ENCODE measurements at places on chromosomes 4 and X. TPM values are rescaled to one million over a fixed set of nuclear protein-coding genes. Genes with fewer than 3 reads are reported as not detected.

The PPARGC1A gene
- not detected for total RNA-seq

The POU4F2 gene
- not detected for total RNA-seq

The CLNK gene
- total RNA-seq: not detected

The CXCL6 gene
- total RNA-seq: 0.47 TPM

The CT45A5 gene
- not detected for total RNA-seq

The PNCK gene
- total RNA-seq: 0.47 TPM

The SORCS2 gene
- total RNA-seq: 0.23 TPM

The ARSJ gene
- 22.5 TPM for total RNA-seq

The GPRASP2 gene
- total RNA-seq: 13.7 TPM

The PPA2 gene
- 49.8 TPM for total RNA-seq

The HELT gene
- not detected for total RNA-seq

The PAGE2B gene
- total RNA-seq: not detected

The NOP14 gene
- 17.2 TPM for total RNA-seq

The GUCY1B1 gene
- total RNA-seq: 0.38 TPM

The MID1 gene
- total RNA-seq: 21.2 TPM

The NOX1 gene
- not detected for total RNA-seq

The CXCL10 gene
- total RNA-seq: not detected

The ZBTB33 gene
- 9.5 TPM for total RNA-seq

The WDFY3 gene
- total RNA-seq: 38.3 TPM

The SLC49A3 gene
- total RNA-seq: 1.1 TPM

The NALF2 gene
- not detected for total RNA-seq

The EPHA5 gene
- total RNA-seq: 15.1 TPM

The PCDH18 gene
- 33.4 TPM for total RNA-seq

The HAND2 gene
- total RNA-seq: 9.1 TPM

The XG gene
- 10.7 TPM for total RNA-seq

The GCNA gene
- 1.5 TPM for total RNA-seq

The MTCP1 gene
- total RNA-seq: 15.2 TPM

The EXOC1L gene
- total RNA-seq: not detected

The FAM47E gene
- total RNA-seq: 1.9 TPM

The DKK2 gene
- total RNA-seq: 0.38 TPM

The IL1RAPL1 gene
- total RNA-seq: under 0.01 TPM
